ENCODE measurements at places on chromosomes 4 and X.

GRCh38 chr4:183504930-183505610 is at the start of gene ING2:
ING2 (plus strand) TSS chr4:183505058; CDS start chr4:183505196, 138 bp downstream.
- DNase-seq = peak; percentile 51

DNA sequence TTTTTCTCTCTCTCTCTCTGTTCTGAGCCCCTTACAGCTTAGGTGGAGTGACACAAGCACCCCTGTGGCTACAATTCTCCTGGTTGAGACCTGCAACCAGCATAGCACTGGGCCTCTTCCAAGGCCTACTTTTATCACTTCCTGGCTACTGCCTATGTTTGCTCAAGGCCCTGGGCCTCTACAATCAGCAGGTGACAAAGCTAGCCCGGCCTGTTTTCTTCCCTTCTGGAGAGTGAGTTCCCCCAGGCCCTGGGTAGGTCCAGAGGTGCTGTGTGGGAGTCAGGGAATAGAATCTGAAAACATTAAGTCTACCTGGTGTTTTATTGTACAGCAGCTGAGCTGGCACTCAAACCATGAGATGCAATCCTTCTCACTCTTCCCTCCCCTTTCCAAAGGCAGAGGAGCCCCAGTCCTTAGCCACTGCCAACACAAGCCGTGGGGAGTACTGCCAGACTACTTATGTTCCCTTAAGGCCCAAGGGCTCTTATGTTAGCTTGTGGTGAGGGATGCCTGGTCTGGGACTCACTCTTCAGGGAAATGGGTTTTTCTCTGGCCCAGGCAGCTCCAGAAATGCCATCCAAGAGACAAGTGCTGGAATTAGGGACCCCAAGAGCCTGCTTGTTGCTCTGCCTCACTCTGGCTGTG is 23.8 kb upstream of the MAGEC3 start:
- DNase-seq = no peak

DNA sequence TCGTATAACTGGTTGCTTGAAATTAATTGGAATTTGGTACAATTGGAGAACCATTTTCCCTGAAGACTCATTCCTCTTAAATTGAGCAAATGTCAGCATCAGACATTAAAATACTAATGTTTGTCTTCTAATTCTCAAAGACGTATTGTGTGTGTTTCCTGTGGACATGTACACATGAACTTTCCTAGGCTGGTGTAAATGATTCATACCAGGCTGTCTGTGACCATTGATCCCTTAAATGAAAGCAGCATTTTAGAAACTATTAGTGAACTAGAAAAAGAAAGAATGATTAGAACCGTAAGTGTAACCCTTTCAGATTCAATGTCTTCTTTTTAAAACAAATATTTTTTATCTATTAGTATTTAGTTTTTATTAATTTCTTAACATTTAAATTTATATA is 332.9 kb downstream of the PPP3CA start:
- no peak for DNase-seq

DNA sequence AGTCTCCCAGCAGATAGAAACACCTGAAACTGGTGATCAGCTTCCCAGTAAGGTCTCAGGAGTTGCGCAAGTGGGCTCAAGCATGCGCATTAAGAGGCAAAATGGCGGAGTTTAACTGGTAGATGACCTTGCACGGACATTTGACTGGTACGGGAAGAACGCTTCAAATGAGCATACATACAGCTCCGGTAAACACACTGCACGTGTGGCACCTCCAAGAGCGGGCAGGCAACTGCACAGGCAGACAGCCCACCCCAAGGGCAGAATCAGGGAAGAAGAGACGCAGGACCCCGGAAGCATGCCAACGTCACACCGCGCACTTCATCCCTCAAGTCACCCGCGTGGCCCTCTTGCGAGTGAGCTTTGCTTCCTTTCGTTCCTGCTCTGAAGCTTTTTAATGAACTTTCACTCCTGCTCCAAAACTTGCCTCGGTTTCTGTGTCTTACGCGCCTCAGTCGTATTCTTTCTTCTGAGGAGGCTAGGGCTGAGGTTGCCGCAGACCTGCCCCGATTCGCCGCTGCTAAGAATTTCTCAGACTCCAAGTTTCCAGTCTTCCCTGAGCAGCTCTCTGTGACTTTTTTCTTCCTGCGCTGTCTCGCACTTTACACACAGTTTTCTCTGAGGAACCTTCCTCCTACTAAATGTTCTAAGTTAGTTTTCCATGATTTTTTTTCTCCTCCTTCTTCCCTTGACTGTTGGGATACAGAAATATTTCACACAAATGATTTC is 180.7 kb upstream of the ZFP42 start:
- no peak for DNase-seq

- DNase-seq = no peak
Observed at GRCh38 chrX:132059973-132060540, 37.0 kb downstream of the STK26 start.

- DNase-seq = peak; percentile 47
Observed at GRCh38 chr4:94516999-94517398, 65.3 kb downstream of the PDLIM5 start.

DNA sequence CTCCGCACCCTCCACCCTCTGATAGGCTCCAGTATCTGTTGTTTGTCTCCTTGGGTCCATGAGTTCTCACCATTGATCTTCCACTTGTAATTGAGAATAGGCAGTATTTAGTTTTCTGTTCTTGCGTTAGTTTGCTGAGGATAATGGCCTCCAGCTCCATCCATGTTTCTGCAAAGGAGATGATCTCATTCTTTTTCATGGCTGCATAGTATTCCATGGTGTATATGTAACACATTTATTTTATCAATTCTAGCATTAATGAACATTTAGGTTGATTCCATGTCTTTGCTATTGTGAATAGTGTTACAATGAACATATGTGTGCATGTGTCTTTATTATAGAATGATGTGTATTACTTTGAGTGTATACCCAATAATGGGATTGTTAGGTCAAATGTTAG is 814.6 kb upstream of the FRG1 start:
- no peak for DNase-seq

All from A549 (cell line).